ENCODE measurements at places on chromosomes 5 and 9.

DNA sequence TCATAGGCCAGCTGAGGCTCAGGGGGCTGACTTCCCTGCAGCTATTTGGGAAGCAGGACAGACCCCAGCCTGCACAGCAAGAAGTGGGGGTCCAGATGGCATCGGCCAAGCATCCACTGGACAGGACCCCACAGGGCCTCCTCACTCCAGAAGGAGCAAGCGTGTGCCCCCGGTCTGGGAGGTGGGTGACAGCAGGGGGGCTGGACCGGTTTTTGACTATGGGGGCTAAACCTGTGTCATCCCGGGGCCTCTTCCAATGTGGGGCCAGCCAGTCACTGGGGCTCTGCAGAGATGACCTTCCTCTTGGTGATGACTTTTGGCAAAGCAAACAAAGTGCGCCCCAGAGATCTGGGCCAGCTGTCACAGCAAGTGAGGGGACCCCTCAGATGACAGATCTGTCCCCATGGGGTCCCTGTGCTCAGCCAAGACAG lies 163.9 kb downstream of the OLFM1 start:
- DNase-seq: no peak

- DNase-seq: no peak
Observed at GRCh38 chr9:111610845-111611244, 11.4 kb upstream of the PTGR1 start.

- DNase-seq: no peak
Observed at GRCh38 chr9:123070198-123070597, 36.7 kb downstream of the GPR21 start.

DNA sequence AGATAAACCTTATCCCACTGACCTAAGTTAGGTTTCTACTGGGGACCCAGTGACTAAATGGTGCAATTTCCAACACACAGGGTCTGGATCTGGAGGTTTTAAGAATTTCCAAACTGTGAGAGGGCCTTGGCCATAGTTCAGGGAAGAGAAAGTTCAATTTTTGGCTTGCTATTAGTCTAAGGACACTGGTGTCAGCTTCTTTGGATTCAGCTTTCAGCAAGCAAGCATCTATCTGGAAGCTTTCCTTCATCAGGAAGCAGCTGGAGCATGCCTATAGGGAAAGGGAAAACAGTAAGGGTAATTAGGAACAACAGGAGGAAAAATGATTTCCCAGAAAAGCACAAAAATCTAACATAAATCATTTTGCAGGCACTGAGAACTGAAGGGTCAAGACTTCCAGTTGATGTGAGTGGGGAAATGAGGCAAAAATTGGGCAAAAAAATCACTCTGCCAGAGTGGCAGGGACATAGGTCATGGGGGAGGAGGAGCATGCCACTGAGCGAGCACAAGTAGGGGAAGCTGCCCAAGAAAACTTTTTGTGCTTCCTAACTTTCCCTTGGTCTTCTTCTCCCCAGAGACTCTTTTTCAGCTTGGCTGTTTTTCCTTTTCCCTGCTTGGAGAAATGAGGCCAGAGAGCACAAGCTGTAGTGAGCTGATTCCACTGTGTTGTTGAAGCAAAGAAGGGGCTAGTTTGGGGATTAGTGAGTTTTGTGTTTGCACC lies 299.6 kb downstream of the FGF10 start:
- DNase-seq: no peak

GRCh38 chr9:78207901-78208300 lies 28.0 kb upstream of the CEP78 start:
- DNase-seq: no peak

GRCh38 chr5:103371046-103371607 lies 112.6 kb downstream of the MACIR start:
- no peak for DNase-seq

GRCh38 chr9:5586391-5586802 lies 42.5 kb upstream of the RIC1 start:
- peak; percentile 34 for DNase-seq

GRCh38 chr9:109771087-109771486 lies 8.9 kb upstream of the PALM2AKAP2 start:
- no peak for DNase-seq

DNA sequence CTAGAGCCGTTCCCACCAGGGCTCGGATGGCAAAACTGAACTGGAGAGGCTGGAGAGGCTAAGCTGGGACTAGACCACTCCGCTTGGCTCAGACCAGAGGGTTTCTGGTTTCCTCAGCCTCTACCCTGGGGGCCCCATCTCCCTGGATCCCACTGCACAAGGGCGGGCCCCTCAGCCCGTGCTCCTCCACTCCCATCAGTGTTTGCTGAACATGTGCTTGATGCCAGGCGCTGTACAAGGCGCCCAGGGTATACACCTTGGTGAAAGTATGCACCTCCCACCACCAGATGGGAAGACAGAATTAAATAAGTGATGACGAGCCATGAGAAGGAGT lies 18.0 kb downstream of the GPX3 start:
- no peak for DNase-seq

- DNase-seq: no peak
Observed at GRCh38 chr9:79766091-79766490, 194.3 kb downstream of the TLE4 start.

DNA sequence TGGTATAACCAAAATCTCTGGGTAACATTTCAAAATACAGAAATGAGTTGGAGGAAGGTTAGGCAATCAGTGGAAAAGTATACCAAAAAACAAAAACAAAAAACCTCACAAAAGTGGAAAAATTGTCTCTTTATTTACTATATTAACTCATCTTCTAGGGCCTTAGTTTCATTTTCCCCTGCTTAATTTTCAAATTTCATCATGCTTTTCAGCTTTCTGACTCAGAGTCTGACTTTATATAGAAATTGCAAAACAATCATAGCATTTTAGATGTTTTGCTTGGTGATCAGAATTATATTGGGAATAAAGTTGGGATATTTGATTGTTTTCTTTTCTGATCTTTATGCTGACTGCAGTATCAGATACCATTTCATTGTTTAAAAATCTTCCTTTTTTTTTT lies 257.0 kb upstream of the PRR16 start:
- no peak for DNase-seq

DNA sequence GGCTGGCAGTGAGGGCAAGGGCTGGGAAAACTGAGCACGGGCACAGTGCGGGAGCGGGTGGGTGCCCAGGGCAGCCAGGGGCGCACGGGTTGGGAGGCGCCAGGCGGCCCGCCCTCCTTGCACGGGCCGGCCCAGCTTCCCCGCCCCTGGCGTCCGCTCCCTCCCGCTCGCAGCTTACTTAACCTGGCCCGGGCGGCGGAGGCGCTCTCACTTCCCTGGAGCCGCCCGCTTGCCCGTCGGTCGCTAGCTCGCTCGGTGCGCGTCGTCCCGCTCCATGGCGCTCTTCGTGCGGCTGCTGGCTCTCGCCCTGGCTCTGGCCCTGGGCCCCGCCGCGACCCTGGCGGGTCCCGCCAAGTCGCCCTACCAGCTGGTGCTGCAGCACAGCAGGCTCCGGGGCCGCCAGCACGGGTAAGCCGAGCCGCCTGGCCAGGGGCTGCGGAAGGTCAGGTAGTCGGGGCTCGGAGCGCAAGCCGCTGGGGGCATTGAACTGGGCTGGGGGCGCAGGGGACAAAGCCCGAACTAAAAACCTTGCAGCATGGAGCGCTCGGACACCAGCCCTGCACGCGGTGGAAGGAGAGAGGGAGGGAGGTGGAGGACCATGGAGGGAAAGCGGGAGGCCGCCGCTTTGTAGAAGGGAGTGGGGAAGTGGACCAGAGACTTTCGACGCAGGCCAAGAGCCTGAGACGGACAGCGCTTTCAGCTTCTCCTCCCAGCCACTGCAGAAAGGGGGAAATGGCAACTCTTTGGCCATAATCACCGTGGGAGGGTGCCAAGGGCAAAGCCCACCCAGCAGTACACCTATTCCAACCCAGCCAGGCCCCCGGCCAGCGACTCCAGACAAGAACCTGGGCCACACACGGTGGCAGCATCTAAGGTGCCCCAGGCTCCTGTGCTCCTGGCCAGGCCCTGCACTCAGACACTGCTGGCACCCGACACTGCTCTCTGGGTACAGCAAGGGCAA lies at the start of gene TGFBI:
Gene TGFBI (plus strand): TSS at position 207 of the 961 bp plus-strand sequence. CDS start 68 bp downstream, at position 275.
- peak; percentile 41 for DNase-seq

DNA sequence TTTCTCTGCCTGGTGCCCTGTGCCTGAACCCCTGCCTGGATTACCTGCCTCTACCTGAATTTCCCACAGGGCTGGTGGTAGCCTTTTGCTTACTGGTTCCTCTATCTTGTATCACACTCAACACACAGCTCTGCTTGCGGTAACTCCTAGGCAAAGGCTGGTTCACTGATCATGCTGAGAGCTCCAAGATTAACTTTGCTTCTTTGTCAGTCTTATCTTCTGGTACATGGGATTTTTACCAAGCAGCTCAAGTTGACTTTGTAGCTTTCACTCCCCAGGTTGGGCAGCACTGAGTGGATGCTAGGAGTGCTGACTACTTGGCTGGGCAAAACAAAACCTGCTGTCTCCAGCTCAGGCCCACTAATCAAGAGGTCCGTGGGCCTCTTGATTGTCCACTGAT lies 145.9 kb upstream of the GLRA1 start:
- no peak for DNase-seq

GRCh38 chr5:77697692-77698091 lies 59.2 kb upstream of the OTP start:
- no peak for DNase-seq

DNA sequence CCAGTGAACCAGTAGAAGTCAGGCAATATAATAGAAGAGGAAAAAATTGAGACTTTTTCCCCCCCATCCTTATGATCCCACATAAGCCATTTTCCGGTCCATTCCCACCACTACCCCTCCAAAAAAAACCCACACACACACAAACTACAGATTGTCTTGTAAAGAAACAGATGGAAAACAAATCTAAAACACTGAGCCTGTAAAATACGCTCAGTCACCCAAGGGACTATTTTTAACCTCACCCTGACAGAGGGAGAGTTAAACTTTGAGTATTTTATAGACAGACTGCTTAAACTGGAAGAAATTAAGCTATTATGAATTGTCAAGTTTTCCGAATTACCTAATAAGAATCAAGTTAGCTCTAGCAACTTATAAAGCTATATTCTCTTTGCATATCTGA lies 471.8 kb upstream of the C9orf72 start:
- no peak for DNase-seq

GRCh38 chr5:103582364-103582763 lies 19.8 kb upstream of the NUDT12 start:
- DNase-seq: no peak

DNA sequence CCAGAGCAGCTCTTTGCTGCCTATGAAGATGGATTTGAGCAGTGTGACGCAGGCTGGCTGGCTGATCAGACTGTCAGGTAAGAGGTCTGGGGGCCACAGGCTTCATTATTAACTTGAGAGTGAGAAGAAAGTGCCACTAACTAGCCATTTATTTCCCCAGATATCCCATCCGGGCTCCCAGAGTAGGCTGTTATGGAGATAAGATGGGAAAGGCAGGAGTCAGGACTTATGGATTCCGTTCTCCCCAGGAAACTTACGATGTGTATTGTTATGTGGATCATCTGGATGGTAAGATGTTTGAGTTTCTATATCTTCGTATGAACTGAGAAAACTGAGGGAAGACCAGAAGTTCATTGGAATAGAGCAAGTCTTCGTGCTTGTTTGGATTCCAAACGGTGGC lies 22.1 kb downstream of the VCAN start:
- no peak for DNase-seq

DNA sequence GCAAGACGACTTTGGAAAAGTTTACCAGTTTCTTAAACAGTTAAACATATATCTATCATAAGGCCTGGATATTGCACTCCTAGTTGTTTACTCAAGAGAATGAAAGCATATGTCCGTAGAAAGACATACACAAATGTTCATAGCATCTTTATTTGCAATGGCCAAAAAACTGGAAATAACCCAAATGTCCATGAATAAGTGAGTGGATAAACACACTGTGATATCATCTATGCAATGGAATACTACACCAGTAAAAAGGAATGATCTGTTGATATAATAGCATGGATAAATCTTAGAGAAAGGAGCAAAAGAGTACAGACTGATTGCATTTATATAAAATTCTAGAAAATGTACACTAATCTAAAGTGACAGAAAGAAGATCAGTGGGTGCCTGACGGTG lies 28.0 kb upstream of the VCAN start:
- DNase-seq: no peak

DNA sequence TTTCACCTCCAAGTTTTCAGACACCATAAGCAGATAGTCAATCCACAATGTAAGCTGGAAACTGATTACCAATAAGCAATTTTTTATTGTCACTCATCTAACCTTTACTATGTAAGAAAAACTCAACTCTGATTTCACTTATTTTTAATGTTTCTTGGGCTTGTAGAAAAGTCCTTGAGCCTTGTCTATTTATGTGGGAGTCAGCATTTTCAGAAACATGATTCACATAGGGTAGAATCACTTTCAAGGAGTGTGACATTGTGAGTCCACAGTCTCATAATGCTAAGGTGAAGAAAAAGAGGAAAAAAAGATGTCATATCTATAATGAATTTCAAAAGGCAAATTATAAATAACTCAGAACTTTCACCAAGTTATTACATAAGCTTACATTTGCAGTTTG lies 2167.9 kb upstream of the C9orf72 start:
- no peak for DNase-seq

GRCh38 chr5:124941051-124942049 lies 194.9 kb upstream of the ZNF608 start:
- no peak for DNase-seq

DNA sequence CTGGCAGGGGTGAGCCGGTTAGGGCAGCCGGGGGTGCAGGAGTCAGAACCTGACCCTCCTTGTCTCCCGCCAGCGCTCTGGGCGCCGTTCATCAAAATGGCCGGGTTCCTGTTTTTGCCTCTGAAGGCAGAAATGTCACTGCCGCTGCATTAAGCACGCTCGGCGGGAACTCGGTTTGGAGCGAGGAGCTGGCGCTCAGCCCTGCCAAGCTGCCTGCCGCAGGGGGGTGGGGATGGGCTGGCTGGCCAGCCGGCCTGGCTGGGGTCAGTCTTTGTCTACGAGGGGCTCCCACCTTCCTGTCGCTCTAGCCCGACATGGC lies 63.7 kb downstream of the CXXC5 start:
- DNase-seq: no peak

GRCh38 chr9:7601739-7602138 lies 197.8 kb downstream of the DMAC1 start:
- no peak for DNase-seq

- no peak for DNase-seq
Observed at GRCh38 chr5:150522504-150523414, 14.8 kb downstream of the NDST1 start.

- no peak for DNase-seq
Observed at GRCh38 chr5:134099288-134099872, 15.1 kb upstream of the TCF7 start.

Data from GM20000 (cell line).